Thymus (tissue), 14 donors: ENCODE measurements at places on chromosomes 13 and 19. TPM values are rescaled to one million over a fixed set of nuclear protein-coding genes. Genes with fewer than 3 reads are reported as not detected.

Gene ZNF600
- total RNA-seq = 7.1 TPM

GRCh38 chr13:80276371-80277289 is 64.3 kb downstream of the SPRY2 start:
- H3K4me3 ChIP-seq = no peak overlapping the region
- no peaks in the 10 kb centered on the region for H3K4me1 ChIP-seq
- no peaks in the 10 kb centered on the region for H3K36me3 ChIP-seq
- no peaks in the 10 kb centered on the region for H3K27me3 ChIP-seq

GRCh38 chr19:28359431-28360414 is 853.2 kb downstream of the UQCRFS1 start:
- no peaks in the 10 kb centered on the region for H3K4me1 ChIP-seq
- no peak overlapping the region for H3K27ac ChIP-seq
- no peak for DNase-seq
- no peaks in the 10 kb centered on the region for H3K36me3 ChIP-seq

Gene SHANK1
- total RNA-seq = 1.8 TPM

Gene RNF17
- 0.05 TPM for total RNA-seq

Gene LILRA1
- 0.33 TPM for total RNA-seq

- H3K4me1 ChIP-seq = no peaks in the 10 kb centered on the region
- H3K27ac ChIP-seq = no peak overlapping the region
- no peak for DNase-seq
- peaks cover 10% of the 10 kb centered on the region for H3K36me3 ChIP-seq
Observed at GRCh38 chr13:98853771-98854221, 101.3 kb upstream of the SLC15A1 start.

DNA sequence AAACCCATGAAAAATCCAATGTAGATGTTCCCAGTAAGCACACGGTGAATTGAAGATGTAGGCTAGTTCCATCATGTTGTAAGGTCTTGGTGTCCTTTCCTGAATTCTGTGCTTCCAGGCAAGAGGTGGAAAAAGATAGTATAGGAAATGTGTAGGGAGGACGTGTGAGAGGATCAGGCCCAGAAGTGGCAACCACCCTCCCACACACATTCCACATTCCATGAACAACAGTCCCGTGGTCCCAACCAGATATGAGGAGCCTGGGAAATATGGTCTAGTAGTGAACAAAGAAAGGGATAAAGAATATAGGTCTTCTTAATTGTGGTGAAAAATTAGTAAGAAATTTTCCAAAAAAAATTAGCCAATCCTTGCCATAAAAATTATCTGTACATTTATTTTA is 1254.2 kb upstream of the SLC10A2 start:
- H3K27me3 ChIP-seq = no peaks in the 10 kb centered on the region
- H3K27ac ChIP-seq = no peak overlapping the region

- no peak for DNase-seq
- no peak overlapping the region for H3K4me3 ChIP-seq
- H3K27ac ChIP-seq = no peak overlapping the region
- no peaks in the 10 kb centered on the region for H3K4me1 ChIP-seq
Observed at GRCh38 chr13:96948127-96948526, 46.1 kb downstream of the OXGR1 start.

Gene PLA2G4C
- total RNA-seq = 8.1 TPM

GRCh38 chr19:6236310-6237291 is 43.2 kb downstream of the MLLT1 start:
- H3K36me3 ChIP-seq = peaks cover 5% of the 10 kb centered on the region
- DNase-seq = no peak
- H3K27me3 ChIP-seq = no peaks in the 10 kb centered on the region
- H3K27ac ChIP-seq = no peak overlapping the region
